ENCODE measurements at places on chromosomes 13 and 19.

- no peak for DNase-seq
These were observed 904.3 kb downstream of the DIAPH3 start for GRCh38 chr13:59259165-59260000.

GRCh38 chr13:65217471-65217995 lies 2012.6 kb downstream of the PCDH9 start:
- DNase-seq = peak; percentile 33

DNA sequence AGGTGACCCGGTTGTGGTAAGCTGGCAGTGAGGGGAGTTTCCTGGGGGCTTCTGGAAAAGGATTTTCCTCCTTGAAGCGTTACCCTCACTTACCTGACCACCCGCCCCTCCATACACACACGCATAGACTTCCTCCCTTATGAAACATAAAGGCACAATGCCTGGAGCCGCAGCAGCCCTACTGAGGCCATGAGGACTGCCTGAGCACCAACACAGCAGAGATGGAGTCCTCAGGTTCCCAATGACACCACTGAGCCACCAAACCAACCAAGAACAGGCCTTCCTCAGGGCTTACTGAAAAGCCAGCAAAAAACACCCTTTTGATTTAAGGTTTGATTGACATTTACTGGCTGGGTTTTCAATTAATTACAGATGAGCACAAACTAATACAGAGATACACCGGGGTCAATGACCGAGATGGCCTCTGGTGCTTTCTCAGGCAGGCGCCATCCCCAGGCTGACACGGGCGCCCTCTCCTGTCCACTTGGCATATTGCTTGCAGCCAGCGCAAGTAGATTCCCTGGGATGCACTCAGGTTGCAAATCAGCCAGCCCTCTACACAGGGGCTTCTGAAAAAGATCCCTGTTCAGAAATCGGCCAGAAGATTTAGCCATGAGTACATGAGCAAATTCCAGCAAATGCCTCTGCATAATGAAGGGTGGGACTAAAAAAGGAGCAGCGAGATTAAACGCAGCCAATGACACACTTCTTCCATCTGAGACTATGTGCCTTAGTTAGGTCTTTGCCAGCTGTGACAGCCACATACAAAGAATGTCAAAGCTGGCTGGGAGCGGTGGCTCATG lies 14.8 kb downstream of the OPA3 start:
- peak; percentile 24 for DNase-seq

GRCh38 chr13:98300956-98301641 lies 124.0 kb upstream of the RNF113B start:
- peak; percentile 77 for DNase-seq

GRCh38 chr19:43594710-43595604 lies 977 bp downstream of the IRGQ start:
- peak; percentile 43 for DNase-seq

DNA sequence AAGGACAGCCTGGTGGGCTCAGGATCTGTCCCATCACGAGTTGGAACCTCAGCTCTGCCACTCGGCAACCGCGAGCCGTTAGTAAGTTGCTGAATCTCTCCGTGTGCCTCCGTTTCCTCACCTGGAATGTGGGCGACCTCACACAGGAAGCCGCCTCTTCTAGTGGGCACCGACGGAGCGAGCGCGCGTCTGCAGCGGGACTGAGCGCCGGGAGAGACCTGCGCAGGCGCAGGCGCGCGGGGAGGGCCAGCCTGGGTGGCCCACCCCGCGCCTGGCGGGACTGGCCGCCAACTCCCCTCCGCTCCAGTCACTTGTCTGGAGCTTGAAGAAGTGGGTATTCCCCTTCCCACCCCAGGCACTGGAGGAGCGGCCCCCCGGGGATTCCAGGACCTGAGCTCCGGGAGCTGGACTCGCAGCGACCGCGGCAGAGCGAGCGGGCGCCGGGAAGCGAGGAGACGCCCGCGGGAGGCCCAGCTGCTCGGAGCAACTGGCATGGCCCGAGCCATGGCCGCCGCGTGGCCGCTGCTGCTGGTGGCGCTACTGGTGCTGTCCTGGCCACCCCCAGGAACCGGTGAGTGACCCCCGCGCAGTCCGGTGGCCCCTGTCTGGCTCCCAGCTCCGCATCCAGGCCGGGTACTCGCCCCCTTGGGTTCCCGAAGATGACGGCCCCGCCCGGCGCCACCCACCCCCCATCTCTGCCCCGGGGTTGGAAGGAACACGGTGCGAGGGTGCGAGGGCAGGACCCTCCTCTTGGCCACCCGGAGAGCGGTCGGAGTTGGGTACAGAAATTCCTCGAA lies at the start of gene PVR:
Gene PVR, plus strand, starts transcription at position 306 of the 797 bp plus-strand sequence. Its CDS starts 187 bp downstream, at position 493.
- DNase-seq = peak; percentile 65

DNA sequence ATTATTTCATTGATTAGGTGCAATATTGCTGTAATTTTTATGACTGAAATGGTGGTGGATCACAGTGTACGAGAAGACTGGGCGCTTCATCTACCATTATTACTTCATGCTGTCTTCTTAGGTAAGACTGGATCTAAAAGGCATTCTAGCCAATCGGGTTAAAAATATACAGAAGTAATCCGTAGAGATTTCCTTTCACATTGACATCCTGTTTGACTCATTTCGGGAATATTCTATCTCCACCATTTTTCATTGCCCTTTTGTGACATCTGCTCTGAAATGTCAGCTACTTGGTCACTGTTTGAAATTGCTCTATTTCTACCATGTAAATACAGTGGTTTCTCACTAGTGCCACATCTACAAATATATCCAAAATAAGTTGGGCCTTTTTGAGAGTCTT lies 90.2 kb downstream of the ZAR1L start:
- DNase-seq = no peak

GRCh38 chr13:73055813-73056564 lies 2.8 kb upstream of the KLF5 start:
- DNase-seq = no peak

- DNase-seq = no peak
These were observed 32.4 kb upstream of the CACNA1A start for GRCh38 chr19:13538601-13539253.

- no peak for DNase-seq
These were observed 277.2 kb downstream of the SUCLA2 start for GRCh38 chr13:47723898-47724297.

GRCh38 chr13:104098421-104098820 lies 1032.2 kb upstream of the SLC10A2 start:
- DNase-seq = no peak

- DNase-seq = no peak
These were observed 197.2 kb downstream of the RAP2A start for GRCh38 chr13:97631158-97631557.

Data from prostate gland (tissue), 2 donors.